ENCODE measurements at places on chromosomes 7 and 10. TPM values are rescaled to one million over a fixed set of nuclear protein-coding genes. Genes with fewer than 3 reads are reported as not detected.

The TMEM236 gene
- 0.09 TPM for total RNA-seq

The ENTPD1 gene
- total RNA-seq, result 7.1 TPM

The CLEC2L gene
- total RNA-seq, result not detected

The ASZ1 gene
- not detected for total RNA-seq

The SPDYE5 gene
- total RNA-seq, result not detected

GRCh38 chr7:26696978-26697377, 167.4 kb downstream of the SKAP2 start:
- DNase-seq, result no peak

DNA sequence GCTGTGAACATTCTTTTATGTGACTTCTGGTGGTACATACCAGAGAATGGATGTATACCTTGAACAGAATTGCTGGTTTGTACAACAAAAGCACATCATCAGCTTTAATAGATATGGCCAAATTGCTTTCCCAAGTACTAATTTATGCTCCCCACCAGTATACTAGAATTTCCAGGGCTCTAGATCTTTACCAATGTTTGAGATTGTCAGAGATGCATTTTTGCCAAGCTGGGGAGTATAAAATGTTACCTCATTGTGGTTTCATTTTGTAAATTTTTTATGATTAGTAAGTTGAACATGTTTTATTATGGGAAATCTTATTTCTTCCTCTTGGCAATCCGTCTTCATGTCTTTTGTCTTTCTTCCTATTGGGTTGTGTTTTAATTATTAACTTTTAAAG, 179.9 kb upstream of the TMEM106B start:
- DNase-seq, result no peak

DNA sequence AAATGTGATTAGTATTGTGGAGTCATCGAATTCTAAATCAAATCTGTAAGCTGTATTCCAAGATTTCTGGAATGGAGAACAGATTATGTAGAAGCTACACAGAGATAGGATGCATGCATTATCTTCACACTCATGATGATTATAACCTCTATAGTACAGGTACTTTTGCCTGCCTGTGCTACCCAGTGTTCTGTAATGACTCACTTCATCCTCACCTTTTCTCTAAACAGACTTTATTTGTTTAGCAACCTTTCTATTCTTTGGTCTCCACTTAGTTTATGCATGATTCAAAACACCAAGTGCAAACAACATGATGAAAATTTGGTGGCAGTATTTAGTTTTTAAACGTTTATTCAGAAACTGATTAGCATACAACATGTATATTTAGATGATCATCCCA, 68.4 kb upstream of the PRPS1L1 start:
- no peak for DNase-seq

DNA sequence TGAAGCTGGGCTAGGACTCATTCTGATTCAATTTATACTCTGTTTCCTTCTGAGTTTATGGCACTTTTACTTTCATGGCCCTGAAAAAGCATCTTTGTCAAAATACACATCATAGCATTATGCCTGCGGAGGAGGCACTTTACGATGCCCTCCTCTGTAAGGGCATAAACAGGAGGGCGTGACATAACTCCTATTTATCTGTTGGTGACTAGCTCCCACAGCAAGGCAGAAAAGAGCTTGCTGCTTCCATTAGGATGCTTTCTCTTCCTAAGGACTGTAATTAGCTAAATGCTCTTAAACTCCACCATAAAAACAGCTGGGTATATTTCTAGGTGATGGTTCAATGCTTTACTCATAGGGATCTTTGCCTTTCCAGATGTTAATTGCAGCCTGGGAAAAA, 315.2 kb upstream of the GHITM start:
- no peak for DNase-seq

- DNase-seq, result no peak
These were observed 43.5 kb downstream of the FEZF1 start for GRCh38 chr7:122261016-122261415.

- no peak for DNase-seq
These were observed 42.2 kb downstream of the XPNPEP1 start for GRCh38 chr10:109880886-109881768.

GRCh38 chr10:3902809-3903410, 117.9 kb upstream of the KLF6 start:
- DNase-seq, result no peak

GRCh38 chr10:14311206-14311957, 19.3 kb downstream of the FRMD4A start:
- no peak for DNase-seq

GRCh38 chr7:12554351-12554750, 16.2 kb upstream of the SCIN start:
- no peak for DNase-seq

DNA sequence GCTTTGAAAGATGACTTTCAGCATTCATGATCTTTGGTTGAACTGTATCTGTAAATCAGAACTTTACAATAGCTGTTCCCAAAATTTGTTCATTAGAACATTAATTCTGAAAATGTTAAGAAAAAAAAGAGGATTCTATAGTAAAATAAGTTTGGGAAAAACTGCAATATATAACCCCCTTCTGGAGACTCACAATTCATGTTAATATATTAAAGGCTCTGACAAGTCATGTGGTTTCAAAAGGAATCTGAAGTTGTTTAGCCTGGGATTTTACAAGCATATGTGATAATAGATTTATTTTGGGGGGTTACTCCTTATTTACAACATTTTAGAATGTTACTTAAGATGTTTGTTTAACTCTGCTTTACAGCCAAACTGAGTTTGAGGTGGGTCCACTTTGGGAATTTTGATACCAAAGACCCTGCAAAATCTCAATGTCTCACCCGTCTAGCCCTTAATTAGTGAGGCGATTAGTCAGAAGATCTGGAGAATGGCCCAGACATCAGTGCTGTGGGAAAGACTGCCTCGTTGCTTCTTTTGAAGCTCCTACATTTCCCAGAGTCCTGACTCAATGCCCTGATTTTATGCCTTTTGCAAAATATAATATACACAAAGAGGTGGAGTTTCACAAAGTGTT, 40.0 kb downstream of the CDK1 start:
- no peak for DNase-seq

- no peak for DNase-seq
These were observed 56.7 kb downstream of the MTPN start for GRCh38 chr7:135920478-135920877.

DNA sequence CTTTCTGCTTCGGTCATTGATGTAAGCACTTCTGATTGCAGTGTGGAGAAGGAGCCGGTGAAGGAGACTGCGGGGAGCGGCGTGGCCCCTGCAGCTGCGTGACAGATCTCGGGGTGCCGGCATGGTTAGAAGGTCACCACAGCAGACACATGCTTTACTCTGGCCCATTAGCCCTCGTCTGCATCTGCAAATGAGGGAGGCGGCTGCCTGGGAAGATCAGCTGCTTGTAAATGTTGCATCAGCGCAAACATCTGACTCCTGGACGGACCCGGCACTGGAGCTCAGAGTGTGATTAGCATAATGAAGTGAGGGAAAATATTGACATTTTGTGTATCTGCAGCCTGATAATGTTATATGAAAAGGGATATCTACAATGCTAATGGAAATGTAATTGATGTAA, 30.5 kb upstream of the MNX1 start:
- DNase-seq, result no peak

GRCh38 chr10:45558425-45558824, 114.1 kb downstream of the ZFAND4 start:
- no peak for DNase-seq

GRCh38 chr10:44982496-44982895, 3.9 kb upstream of the DEPP1 start:
- no peak for DNase-seq

DNA sequence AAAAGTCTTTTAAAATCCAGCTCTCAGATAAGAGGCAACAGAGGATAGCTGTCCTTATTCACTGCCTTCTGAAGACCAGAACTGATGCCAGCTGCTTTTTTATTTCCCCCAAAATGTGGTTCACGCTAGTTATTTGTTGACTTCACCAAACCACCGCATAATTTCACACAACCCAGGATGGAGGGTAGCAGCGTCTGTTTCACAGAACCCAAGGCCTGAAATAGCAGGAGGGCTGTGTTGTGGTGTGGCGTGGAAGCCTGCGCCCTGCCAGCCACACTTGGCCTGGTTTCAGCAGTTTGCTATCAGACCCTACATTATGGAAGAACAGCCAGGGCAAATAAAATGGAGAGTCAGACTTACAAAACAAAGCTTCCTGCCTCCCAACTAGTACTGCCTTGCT, 155.4 kb downstream of the DYNC1I1 start:
- no peak for DNase-seq

DNA sequence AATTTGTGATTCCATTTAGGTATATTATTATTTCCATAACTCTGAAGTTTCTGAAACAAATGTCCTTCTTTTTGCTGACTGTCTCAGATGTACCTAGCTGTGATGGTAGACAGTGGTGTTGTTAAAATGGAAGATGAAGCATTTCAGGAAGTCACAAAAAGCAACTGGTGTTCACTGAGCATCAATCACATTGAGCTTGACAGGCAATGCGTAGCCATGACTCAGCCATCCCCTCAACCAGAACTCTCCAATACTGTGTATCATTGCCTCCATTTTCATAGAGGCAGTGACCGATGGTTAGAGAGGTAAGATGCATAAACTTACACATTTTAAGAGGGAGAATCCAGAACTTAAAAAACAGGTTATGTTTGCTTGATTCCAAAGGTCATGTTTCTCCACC, 434.0 kb downstream of the INHBA start:
- DNase-seq, result no peak

GRCh38 chr7:142690554-142691182, 58.6 kb upstream of the PRSS1 start:
- no peak for DNase-seq
